Panc1 (cell line): ENCODE measurements at places on chromosomes 16 and 17. TPM values are rescaled to one million over a fixed set of nuclear protein-coding genes. Genes with fewer than 3 reads are reported as not detected.

GRCh38 chr17:77875881-77876509 is 82.5 kb upstream of the TNRC6C start:
- no peak for DNase-seq

GRCh38 chr17:40094874-40095273 is 5.5 kb downstream of the NR1D1 start:
- no peak for DNase-seq

- no peak for DNase-seq
Measured at GRCh38 chr16:25411396-25412081, 153.9 kb upstream of the ZKSCAN2 start.

GRCh38 chr17:36722121-36722902 is 120.9 kb downstream of the MRM1 start:
- no peak for DNase-seq

- DNase-seq: no peak
Measured at GRCh38 chr17:45120558-45120957, 11.8 kb downstream of the PLCD3 start.

- no peak for DNase-seq
Measured at GRCh38 chr17:417691-418420, 65.2 kb upstream of the RPH3AL start.

GRCh38 chr17:20206068-20206467 is 196.9 kb downstream of the SPECC1 start:
- DNase-seq: no peak

DNA sequence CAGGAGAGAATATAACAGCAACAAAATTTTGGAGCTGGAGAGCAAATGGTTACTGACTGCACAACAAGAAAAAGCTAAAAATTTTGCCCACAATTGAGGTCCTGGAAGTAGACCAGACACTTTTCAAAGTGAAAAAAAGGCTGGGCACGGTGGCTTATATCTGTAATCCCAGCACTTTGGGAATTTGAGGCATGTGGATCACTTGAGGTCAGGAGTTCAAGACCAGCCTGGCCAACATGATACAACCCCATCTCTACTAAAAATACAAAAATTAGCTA is 22.9 kb downstream of the TUBD1 start:
- no peak for DNase-seq

Gene CEP295NL
- total RNA-seq: 0.87 TPM

Gene CTRB1
- total RNA-seq: 2.7 TPM

Gene PIMREG
- 41.2 TPM for total RNA-seq

Gene TP53TG3F
- total RNA-seq: 0.54 TPM

Gene NBR1
- total RNA-seq: 36.6 TPM

Gene KRTAP2-1
- total RNA-seq: not detected

Gene IGF2BP1
- total RNA-seq: 109 TPM
